ENCODE measurements at places on chromosomes 1 and 21. TPM values are rescaled to one million over a fixed set of nuclear protein-coding genes. Genes with fewer than 3 reads are reported as not detected.

The SFN gene
- total RNA-seq = 0.18 TPM

The IL24 gene
- not detected for total RNA-seq

The HSPG2 gene
- total RNA-seq = 307 TPM

The GBP7 gene
- total RNA-seq = not detected

The ATP6V1G3 gene
- not detected for total RNA-seq

The IFI44 gene
- 13.0 TPM for total RNA-seq

The GABPB2 gene
- total RNA-seq = 15.6 TPM

The DISP3 gene
- 0.05 TPM for total RNA-seq

The KCNT2 gene
- 7.3 TPM for total RNA-seq

The HSD3B1 gene
- not detected for total RNA-seq

The OR2M5 gene
- total RNA-seq = not detected

The SPRR2A gene
- not detected for total RNA-seq

The DLGAP3 gene
- 0.38 TPM for total RNA-seq

The CD247 gene
- 2.0 TPM for total RNA-seq

The HAPLN2 gene
- 1.3 TPM for total RNA-seq

The PARS2 gene
- 2.9 TPM for total RNA-seq

The AKR7A3 gene
- not detected for total RNA-seq

The KRTAP11-1 gene
- not detected for total RNA-seq

The AADACL3 gene
- 0.18 TPM for total RNA-seq

The ENAH gene
- total RNA-seq = 73.4 TPM

The PRXL2B gene
- 14.1 TPM for total RNA-seq

The FOXO6 gene
- total RNA-seq = 1.8 TPM

The MCOLN2 gene
- 0.62 TPM for total RNA-seq
